ENCODE measurements at places on chromosomes 5 and 9.

GRCh38 chr9:123401879-123402513, 46.0 kb downstream of the CRB2 start:
- DNase-seq, result peak; percentile 44

DNA sequence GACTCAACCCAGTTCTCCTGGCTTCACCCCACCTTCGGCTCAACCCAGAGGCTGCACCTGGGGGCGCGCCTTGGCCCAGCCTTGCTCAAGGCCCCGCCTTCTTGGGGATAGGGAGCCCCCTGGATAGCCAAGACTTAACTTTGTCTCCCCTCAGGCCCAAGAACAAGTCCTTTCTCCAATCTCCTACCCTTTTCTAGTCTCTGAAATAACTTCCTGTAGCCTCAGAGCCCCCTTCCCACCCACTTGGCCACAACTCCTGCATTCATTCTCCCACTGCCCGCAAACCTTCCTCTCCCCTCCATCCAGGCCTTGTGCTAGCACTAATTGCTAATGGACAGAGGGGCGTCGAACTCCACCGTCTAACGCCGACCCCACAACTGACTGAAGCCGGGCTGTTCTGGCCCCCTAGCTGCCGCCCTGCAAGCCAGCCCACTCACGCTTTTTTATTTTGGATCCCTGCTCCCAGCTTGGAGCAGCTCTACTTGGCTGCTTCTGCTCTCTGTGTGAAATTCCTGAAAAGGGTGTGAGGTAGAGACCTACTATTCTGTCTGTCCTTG, 579 bp upstream of the ASTN2 start:
- DNase-seq, result no peak

- DNase-seq, result no peak
Measured at GRCh38 chr9:122307061-122307460, 42.4 kb downstream of the MRRF start.

- peak; percentile 41 for DNase-seq
Measured at GRCh38 chr5:4879693-4880303, 260.3 kb upstream of the ADAMTS16 start.

DNA sequence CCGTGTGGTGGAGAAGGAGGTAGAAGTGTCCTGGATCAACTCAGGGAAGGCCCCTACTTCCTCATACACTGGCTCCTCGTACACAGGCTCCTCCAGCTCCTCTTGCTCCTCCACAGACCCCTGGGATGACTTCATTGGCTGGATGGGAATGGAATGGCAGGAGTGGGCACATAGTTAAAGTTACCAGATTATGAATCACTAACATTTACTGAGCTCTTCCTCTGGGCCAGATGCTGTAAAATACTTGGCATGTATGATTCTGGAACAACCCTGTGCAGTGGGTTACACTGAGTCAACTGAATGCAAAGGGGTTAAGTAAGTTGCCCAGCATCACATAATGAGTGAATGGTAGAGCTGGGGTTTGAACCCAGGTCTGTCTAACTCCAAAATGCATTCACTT, 3.1 kb upstream of the FCHSD1 start:
- DNase-seq, result no peak

DNA sequence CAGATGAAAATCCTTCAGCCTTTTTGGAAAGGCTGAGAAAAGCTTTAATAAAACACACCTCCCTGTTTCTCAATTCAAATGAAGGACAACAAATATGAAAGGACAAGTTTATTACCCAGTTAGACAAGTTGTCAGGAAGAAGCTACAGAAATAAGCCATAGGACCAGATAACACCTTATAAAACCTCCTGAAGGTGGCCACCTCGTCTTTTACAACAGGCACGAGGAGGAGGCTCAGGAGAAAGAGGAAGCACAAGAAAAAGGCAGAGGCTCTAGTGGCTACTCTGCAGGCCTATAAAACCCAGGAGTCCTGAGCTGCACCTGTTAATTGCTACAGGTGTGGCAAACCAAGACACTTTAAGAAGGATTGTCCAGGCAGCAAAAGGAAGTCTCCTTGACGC, 352.1 kb upstream of the CDH18 start:
- no peak for DNase-seq

GRCh38 chr9:79195879-79196278, 375.9 kb upstream of the TLE4 start:
- DNase-seq, result no peak

GRCh38 chr5:126921241-126922091, 108.9 kb downstream of the MARCHF3 start:
- DNase-seq, result no peak

Data from NCI-H2171 (cell line).